ENCODE measurements at places on chromosomes 13 and 19. TPM values are rescaled to one million over a fixed set of nuclear protein-coding genes. Genes with fewer than 3 reads are reported as not detected.

The TNNI3 gene
- 9.6 TPM for total RNA-seq

The RFPL4AL1 gene
- 0.38 TPM for total RNA-seq

The LSR gene
- 9.4 TPM for total RNA-seq

The METTL21C gene
- not detected for total RNA-seq

The C2CD4C gene
- 0.44 TPM for total RNA-seq

The SIGLEC5 gene
- not detected for total RNA-seq

The VSTM1 gene
- total RNA-seq, result 0.47 TPM

The OR10H3 gene
- not detected for total RNA-seq

The ZNF571 gene
- total RNA-seq, result 0.41 TPM

The TARM1 gene
- not detected for total RNA-seq

The TRPM4 gene
- 10.2 TPM for total RNA-seq

The CYP4F8 gene
- total RNA-seq, result not detected

The LILRB2 gene
- 0.06 TPM for total RNA-seq

The KANK3 gene
- 5.4 TPM for total RNA-seq

The KIR3DL1 gene
- total RNA-seq, result not detected

The PGLYRP1 gene
- not detected for total RNA-seq

The NUDT19 gene
- total RNA-seq, result 39.3 TPM

The MUC16 gene
- 0.23 TPM for total RNA-seq

The OVOL3 gene
- 0.36 TPM for total RNA-seq

The ZNF700 gene
- total RNA-seq, result 0.17 TPM

The FAAP24 gene
- 13.3 TPM for total RNA-seq

The UBE2L5 gene
- total RNA-seq, result not detected

The MYBPC2 gene
- not detected for total RNA-seq

The LCP1 gene
- 0.26 TPM for total RNA-seq

The HOMER3 gene
- total RNA-seq, result 28.6 TPM

The UBL5 gene
- total RNA-seq, result 409 TPM

The OR4F17 gene
- not detected for total RNA-seq

The ELAVL1 gene
- total RNA-seq, result 67.1 TPM

The SELENOV gene
- not detected for total RNA-seq

The SHISA7 gene
- total RNA-seq, result not detected

The KLHL26 gene
- 3.4 TPM for total RNA-seq

The PTBP1 gene
- 217 TPM for total RNA-seq

The TUBB4A gene
- total RNA-seq, result 7.2 TPM

The NECTIN2 gene
- total RNA-seq, result 79.6 TPM

The CCNA1 gene
- 0.54 TPM for total RNA-seq

The RXFP2 gene
- total RNA-seq, result not detected

The PSG6 gene
- total RNA-seq, result not detected

Measured in A549 treated with GW870086 at 1 μM for 4 hours (cell line).